Naive thymus-derived CD4-positive, alpha-beta T cell (primary cell): ENCODE measurements at places on chromosomes 7 and 10. TPM values are rescaled to one million over a fixed set of nuclear protein-coding genes. Genes with fewer than 3 reads are reported as not detected.

DNA sequence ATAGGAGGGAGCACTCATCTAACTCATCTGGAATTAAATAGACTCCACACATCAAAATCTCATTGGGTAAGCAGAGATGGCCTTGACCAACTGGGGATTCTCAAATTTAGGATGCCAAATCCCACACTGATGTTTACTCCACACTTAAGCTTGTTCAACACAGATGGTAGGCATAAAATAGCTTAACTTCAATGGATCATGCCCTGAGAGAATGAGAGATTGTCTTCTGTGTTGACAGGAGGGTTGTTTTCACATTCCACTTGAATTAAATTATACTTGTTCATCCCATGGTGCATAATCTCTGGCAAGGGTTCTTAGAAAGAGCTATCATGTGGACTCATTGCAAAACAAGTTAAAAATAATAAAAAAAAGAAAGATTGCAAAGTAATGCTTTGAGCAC lies 391.4 kb downstream of the PLXDC2 start:
- no peak overlapping the region for H3K4me3 ChIP-seq
- no peak for DNase-seq
- H3K27ac ChIP-seq, result no peak overlapping the region
- H3K27me3 ChIP-seq, result no peaks in the 10 kb centered on the region

GRCh38 chr7:158812684-158813083 lies 16.6 kb downstream of the ESYT2 start:
- no peaks in the 10 kb centered on the region for H3K27me3 ChIP-seq
- peaks cover 53% of the 10 kb centered on the region for H3K4me1 ChIP-seq
- H3K4me3 ChIP-seq, result peak overlapping the region; percentile 36
- peak overlapping the region; percentile 71 for H3K27ac ChIP-seq
- peaks cover 3% of the 10 kb centered on the region for H3K36me3 ChIP-seq

DNA sequence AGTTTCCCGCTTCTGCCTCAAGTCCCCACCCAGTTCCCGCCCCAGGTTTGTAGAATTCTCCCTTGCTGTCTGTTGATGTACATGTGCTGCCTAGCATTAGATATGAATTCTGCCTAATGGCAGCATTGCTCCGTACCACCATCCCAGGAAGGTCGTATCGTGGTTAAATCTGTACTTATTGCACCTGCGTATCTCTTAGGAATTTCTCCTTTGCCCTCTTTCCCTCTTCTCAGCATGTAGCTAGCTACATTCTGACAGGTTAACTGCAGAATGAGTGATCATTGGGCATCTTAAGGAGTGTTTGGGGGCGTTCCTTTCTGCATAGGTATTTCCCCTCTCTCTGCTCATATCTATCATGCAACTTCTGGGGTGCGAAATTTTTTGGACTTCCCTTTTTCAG lies 293.1 kb downstream of the GPR158 start:
- H3K27me3 ChIP-seq, result no peaks in the 10 kb centered on the region
- H3K4me1 ChIP-seq, result no peaks in the 10 kb centered on the region
- H3K36me3 ChIP-seq, result no peaks in the 10 kb centered on the region
- H3K27ac ChIP-seq, result no peak overlapping the region
- DNase-seq, result no peak

- H3K36me3 ChIP-seq, result no peaks in the 10 kb centered on the region
- peaks cover 27% of the 10 kb centered on the region for H3K27me3 ChIP-seq
- DNase-seq, result no peak
- no peak overlapping the region for H3K27ac ChIP-seq
Observed at GRCh38 chr10:100745882-100746783, 751 bp downstream of the PAX2 start.

DNA sequence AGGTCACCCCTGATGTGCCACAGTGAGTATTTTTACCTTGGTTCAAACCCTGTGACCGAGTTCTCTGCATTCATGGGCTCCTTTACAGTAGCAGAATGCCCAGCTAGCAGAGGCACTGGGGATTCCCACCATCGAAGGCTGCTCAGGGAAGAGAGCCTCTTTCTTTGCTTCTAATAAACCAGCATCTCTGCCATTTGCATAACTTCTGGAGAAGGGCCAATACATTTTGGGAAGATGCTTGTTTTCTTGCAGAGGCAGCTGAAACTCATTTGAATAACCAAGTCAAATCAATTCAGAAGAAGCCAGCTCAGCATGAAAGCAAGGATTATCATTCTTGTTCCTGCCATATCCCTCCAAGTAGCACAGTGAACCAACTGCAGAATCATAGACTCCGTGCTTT lies 82.9 kb upstream of the WDR11 start:
- H3K4me3 ChIP-seq, result no peak overlapping the region
- no peak overlapping the region for H3K27ac ChIP-seq
- no peak for DNase-seq
- no peaks in the 10 kb centered on the region for H3K27me3 ChIP-seq
- no peaks in the 10 kb centered on the region for H3K4me1 ChIP-seq
- H3K36me3 ChIP-seq, result no peaks in the 10 kb centered on the region

The PHKG1 gene
- total RNA-seq, result 12.0 TPM

The ELFN1 gene
- total RNA-seq, result not detected

The SAMD9L gene
- 26.8 TPM for total RNA-seq
